Left kidney (tissue), 8 donors: ENCODE measurements at places on chromosomes 5 and 9. TPM values are rescaled to one million over a fixed set of nuclear protein-coding genes. Genes with fewer than 3 reads are reported as not detected.

TMEM252 gene
- polyA plus RNA-seq: 7.7 TPM

GRCh38 chr9:27248702-27249101 is 48.2 kb downstream of the EQTN start:
- DNase-seq: no peak

- DNase-seq: no peak
These were observed 72.8 kb downstream of the PTTG1 start for GRCh38 chr5:160494451-160494850.

DNA sequence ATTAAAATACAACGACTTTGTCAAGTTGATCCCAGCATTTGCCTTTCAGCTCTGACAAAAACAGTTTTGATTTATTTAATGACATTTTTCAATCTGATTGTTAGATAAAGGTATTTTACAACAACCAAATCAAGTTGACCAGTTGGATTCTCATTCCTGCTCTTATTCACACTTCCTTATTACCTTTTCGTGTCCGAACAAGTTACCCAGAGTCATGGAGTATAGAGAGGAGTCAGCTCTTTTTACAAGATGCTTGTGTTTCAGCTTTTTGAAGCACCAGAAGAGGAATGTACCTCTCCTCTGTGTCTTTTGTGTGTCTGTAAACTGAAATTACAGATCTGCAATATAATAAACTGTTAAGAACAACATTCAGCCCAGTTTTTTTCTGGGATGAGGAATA is 151.3 kb upstream of the TMEM161B start:
- no peak for DNase-seq

ELAVL2 gene
- polyA plus RNA-seq: 5.0 TPM

DNA sequence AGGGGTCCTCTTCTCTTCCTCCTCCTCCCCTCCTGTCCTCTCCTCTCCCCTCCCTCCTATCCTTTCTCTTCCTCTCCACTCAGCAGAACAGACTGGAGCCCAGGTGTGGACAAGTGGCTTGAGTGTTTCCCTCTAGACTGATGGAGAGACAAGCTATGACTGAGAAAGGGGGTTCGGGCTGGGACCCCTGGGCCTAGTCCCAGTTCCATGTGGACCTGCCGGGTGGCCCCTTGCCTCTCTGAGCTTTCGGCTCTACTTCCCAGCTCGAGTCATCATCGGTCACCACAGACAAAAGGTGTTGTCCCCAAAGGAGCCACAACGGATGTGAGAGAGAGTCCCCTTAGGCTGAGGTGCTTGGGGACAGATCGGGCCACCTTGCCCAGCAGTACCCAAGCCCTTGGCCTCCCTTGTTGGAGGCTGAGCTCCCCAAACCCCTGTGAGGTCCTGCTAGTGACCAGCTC is 3.4 kb upstream of the RXRA start:
- DNase-seq: no peak

GRCh38 chr9:4207881-4208615 is 91.8 kb downstream of the GLIS3 start:
- no peak for DNase-seq

WNT8A gene
- polyA plus RNA-seq: 0.15 TPM

- DNase-seq: no peak
These were observed 11.9 kb downstream of the GBGT1 start for GRCh38 chr9:133151601-133152525.

ADAMTS6 gene
- polyA plus RNA-seq: 3.2 TPM

GRCh38 chr9:19102181-19102630 is 498 bp downstream of the HAUS6 start:
- DNase-seq: peak; percentile 28

SPINK6 gene
- not detected for polyA plus RNA-seq

HAPLN1 gene
- 9.7 TPM for polyA plus RNA-seq

MED22 gene
- 25.6 TPM for polyA plus RNA-seq

GRCh38 chr9:134989206-134990065 is 71.7 kb upstream of the FCN1 start:
- DNase-seq: no peak

DNA sequence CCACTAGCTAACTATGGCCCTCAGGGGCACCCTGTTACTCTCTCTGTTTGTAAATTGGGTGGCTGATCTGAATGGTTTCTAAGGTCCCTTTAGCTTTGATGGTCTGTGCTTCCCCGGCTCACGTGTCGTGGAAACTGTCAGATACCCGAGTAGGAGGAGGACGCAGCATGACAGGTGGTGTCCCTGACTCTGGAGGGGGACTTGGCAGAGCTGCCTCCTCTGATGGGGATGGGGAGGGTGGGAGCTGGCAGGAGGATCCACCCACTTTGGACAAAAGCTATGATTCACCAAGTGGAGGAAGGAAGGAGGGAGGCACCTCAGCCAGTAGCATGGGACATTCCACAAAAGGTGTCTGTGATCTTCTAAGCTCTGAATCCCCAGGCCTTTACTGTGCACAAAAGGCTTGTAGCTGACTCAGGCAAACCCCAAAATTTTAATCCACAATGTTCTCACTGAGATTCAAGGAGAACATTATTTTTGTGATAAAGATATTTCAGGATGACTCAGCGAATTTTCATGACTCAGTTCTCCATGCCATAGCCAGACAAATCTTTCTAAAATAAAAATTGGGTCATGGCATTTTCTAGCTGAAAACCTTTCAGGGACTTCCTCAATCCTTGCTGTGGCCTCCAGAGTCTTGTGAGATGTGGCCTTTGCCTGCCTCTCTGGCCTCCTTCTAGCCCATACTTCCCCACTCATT is 131.0 kb upstream of the BRINP1 start:
- no peak for DNase-seq

DNA sequence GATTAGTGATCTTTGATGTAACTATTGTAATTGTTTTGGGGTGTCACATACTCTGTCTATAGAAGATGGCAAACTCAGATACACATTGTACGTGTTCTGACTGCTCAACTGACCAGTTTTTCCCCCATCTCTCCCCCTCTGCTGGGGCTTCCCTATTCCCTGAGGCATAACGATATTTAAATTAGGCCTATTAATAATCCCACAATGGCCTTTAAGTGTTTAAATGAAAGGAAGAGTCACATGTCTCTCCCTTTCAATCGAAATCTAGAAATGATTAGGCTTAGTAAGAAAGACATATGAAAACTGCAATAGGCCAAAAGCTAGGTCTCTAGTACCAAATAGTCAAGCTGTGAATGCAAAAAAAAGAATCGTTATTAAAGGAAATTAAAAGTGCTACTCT is 265.6 kb downstream of the TMEM232 start:
- no peak for DNase-seq

SLC46A2 gene
- 0.12 TPM for polyA plus RNA-seq

DNA sequence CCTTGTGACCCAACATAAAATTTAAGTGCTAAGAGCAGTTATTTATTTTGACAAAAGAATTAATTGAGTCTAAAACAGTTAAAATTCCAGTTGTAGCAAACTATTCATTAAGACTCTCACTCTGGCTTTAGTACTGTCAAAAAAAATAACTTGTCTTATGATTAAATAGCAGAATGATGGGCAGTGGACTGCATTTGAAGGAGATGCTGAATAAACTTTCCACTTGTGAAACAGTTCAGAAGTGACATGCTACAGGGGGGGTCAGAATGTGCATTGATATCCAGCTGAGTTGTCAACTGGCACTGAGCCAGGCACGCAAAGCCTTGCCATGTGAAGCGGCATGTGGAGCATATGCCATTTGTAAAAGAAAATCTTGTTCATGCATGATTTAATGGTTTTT is 76.0 kb downstream of the FCHO2 start:
- no peak for DNase-seq

DNA sequence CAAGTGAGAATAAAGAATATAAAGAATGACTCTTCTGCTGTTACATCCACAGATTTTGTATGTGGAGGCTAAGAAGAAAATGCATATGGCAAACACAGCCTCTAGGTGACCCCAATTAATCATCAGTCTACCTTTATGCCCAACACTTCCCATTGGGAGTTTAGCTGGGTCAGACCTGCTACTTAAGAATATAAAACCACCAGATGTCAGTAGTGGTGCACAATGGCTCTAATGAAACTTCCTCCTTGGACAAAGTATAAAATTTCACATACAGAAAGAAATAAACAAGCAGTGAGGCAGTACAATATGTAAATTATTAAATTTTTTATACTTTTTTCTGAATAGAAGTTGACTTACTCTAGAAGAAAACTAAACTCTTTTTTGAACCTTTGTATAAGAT is 539.9 kb downstream of the BRINP1 start:
- peak; percentile 37 for DNase-seq

GRCh38 chr5:73908846-73909245 is 282.9 kb downstream of the ARHGEF28 start:
- DNase-seq: no peak

DNA sequence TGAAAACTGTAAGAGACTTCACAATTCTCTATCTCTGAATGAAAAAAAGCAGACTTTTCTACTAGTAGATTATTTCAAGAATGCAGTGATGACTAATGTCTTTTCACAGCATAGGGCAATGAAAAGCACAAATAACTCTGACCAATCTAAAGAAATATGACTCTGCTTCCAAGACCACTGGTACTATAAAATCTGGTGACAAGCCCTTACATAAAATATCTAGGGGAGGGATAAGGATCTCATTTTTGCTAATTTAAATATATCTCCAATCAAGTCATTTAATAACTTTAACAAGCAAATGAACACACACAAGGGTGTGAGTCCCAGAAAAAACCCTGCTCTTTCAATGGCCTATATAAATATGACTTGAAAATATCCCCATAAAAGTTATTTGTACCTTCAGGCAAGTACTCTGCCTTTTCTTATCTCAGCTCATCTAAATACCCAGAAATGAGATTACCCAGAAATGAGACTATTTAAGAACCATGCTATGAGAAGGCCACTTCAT is 105.2 kb downstream of the GNAQ start:
- no peak for DNase-seq

C9 gene
- polyA plus RNA-seq: 0.37 TPM

DNA sequence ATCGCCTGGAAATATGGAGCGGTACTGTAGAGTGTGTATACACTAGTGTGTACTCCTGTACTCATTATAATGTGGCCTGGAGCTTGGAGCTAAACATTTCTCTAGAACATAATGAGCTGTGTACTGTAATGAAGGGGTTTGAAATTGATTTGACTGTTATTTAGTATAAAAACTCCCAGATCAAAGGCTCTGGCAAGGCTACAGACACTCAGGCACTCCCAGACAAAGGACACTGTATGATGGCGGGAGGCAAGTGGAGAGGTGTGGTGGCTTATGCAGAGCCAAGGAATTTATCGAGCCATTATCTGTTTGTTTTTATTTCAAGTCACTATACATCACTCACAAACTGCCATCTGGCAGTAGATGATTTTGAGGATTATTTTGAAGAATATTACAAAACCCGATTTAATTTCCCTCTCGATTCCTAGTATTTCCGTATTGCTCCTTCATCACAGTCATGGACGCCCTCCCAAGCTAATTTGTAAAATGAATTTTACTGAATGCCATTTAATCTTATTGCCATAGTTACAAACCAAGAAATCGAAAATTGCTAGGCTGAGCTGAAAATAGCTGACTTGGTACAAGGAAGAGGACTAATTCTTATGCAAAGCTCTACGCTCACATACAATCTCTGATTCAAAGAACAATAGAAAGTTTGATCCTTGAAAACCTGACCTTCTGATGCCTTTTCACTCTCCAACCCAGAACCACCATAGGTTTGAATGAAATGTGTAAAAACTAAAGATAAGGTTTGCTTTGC is 240.2 kb upstream of the SEMA6A start:
- no peak for DNase-seq

RANBP3L gene
- polyA plus RNA-seq: 8.0 TPM

DNA sequence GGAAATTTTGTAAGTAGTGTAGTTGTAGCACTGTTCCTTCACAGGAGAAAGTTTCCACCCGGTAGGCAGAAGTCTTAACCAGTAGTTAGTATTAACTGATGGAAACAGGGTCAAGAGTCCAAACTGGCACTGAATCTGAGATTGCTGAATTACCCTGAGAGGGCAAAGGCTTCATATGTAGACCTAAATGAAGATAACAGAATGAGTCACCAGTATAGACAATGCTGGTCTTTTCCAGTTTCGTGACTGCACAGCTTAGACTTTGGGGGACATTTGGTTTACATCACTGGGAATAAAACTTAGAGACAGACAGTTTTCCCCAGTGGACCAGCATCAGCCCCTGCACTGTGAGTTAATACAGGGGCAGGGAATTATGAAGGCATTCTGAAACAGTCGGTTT is 60.5 kb downstream of the PCSK5 start:
- DNase-seq: no peak

DNA sequence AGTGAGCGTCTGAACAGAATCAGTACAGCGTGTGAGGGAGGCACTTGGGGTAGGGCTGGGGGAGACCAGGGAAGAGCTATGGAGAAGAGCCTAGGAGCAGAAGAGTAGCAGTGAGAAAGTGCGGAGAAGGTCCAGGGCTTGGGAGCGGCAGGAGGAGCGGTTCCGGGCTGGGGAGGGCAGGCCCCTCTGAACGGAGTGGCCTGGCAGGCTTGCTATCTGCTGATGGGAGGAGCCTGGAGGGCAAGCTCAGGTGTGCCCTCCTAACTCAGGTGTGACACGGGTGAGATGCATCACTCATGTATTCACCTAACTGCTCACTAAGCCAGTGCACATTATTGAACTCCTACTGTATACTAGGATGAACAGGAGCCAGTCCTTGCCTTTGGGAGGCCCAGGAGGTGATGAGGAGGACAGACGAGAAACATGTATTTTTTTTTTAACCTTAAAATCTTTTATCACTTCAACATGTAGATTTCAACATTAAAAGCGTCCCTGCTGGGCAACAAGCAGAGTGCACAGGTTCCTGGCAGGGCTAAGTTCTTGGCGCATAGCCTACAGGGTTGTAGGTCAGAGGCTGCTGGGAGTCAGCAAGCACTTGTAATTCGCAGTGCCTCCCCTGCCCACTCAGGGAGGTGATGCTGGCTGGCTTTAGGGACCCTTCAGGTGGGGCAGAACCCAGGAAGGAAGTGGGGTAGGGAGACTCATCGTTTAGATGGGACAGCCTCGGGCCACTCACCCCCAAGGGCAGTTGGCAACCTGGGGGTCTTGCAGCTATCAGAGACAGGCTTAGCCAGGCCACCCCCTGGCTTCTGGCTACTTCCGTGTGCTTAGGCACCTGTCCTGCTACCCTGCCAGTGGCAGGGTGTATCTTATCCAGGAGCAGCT is 55.5 kb downstream of the TMOD1 start:
- no peak for DNase-seq

DNA sequence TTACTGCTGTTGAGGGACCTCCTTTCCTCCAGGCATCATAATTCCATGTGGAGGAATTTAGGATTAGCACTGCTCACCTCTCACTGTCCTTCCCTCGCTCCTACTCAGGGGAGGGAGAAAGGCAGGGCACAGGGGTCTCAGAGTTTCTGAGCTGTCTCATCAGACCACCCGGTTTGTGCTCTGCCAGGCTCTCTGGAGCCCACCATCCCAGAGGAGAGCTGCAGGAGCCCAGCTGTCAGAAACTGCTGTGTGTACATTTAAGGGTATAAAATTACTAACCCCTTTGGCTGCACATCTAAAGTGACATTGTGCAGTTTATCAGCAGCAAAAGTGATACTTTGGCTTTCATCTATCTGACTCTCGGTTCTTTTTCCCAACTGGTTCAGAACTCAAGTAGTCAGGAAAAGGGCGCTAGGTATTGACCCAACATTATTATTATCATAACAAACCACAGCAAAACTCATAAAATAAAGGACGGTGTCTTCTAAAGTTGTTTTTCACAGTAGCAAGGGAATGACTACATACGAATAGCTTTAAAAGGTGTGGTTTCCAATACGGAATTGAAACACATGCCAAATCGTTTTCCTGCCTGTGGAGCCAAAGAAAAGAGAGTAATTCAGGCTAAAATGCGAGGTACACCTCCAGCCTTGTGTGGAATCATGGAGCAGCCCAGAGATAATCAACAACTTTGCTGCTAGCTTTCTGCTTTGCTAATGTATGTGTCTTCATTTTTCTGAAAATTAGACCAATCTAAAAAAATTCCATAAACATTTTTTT is 348.1 kb downstream of the TMEM167A start:
- no peak for DNase-seq
